ENCODE measurements at places on chromosomes 2 and 18. TPM values are rescaled to one million over a fixed set of nuclear protein-coding genes. Genes with fewer than 3 reads are reported as not detected.

Gene CHRND
- total RNA-seq = 0.34 TPM

Gene SALL3
- total RNA-seq = 3.0 TPM

Gene SLC19A3
- total RNA-seq = 0.41 TPM

Gene E2F6
- 25.2 TPM for total RNA-seq

Gene CAPN14
- total RNA-seq = 0.80 TPM

GRCh38 chr2:172415865-172416183 is 11.6 kb upstream of the ITGA6 start:
- H3K27ac ChIP-seq = no peak overlapping the region
- DNase-seq = no peak
- H3K4me1 ChIP-seq = no peaks in the 10 kb centered on the region
- H3K36me3 ChIP-seq = no peaks in the 10 kb centered on the region
- H3K27me3 ChIP-seq = no peaks in the 10 kb centered on the region

DNA sequence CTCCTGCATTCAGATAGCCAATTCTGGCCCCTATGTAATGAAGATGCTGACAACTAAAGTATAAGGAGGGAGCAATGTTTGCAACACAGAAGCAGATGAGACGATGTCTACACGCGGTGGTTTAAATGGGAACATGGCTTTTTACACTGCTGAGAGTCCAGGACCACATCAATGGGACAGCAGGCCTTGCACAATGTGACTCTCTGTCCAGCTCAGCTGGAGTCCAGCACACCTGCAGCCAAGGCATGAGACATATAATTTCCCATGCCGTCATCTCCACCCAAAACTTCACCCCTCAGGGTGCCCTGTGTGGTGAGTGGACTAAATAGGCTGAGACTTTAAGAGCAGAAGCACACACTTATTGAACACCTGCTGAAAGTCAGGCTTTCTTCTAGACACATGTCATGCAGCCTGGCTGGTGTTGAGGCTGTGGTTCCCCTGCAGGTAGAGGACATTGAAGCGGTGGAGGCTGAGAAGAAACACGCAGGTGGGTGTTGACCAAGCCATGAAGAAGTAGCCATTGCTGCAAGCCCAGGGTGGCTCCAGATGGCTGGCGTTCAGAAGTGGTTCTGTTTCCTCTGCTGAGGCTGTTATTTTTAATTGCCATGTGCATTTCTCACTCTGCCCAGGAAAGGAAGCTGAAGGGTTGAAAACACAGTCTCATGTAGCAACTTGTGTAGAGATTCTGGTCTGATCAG is 345.6 kb downstream of the MYCN start:
- no peaks in the 10 kb centered on the region for H3K4me1 ChIP-seq
- H3K4me3 ChIP-seq = no peak overlapping the region
- no peak for DNase-seq
- no peak overlapping the region for H3K27ac ChIP-seq
- no peaks in the 10 kb centered on the region for H3K36me3 ChIP-seq

GRCh38 chr2:105822186-105822585 is 77.5 kb downstream of the NCK2 start:
- no peak overlapping the region for H3K4me3 ChIP-seq
- H3K27ac ChIP-seq = no peak overlapping the region
- H3K4me1 ChIP-seq = no peaks in the 10 kb centered on the region
- no peaks in the 10 kb centered on the region for H3K36me3 ChIP-seq

GRCh38 chr2:80280598-80280997 is 24.0 kb downstream of the LRRTM1 start:
- H3K27me3 ChIP-seq = no peaks in the 10 kb centered on the region
- H3K36me3 ChIP-seq = no peaks in the 10 kb centered on the region
- H3K27ac ChIP-seq = no peak overlapping the region
- no peak for DNase-seq
- no peaks in the 10 kb centered on the region for H3K4me1 ChIP-seq
- no peak overlapping the region for H3K4me3 ChIP-seq

GRCh38 chr18:3007491-3007890 is 5.5 kb downstream of the LPIN2 start:
- H3K27ac ChIP-seq = no peak overlapping the region
- H3K36me3 ChIP-seq = no peaks in the 10 kb centered on the region
- H3K27me3 ChIP-seq = no peaks in the 10 kb centered on the region
- no peaks in the 10 kb centered on the region for H3K4me1 ChIP-seq
- DNase-seq = no peak

Measured in prostate gland (tissue), 2 donors.